Foreskin keratinocyte (primary cell): ENCODE measurements at places on chromosomes 6 and 20. TPM values are rescaled to one million over a fixed set of nuclear protein-coding genes. Genes with fewer than 3 reads are reported as not detected.

SGK2 gene
- total RNA-seq: 0.04 and 0.20 TPM in 2 replicates

FOXQ1 gene
- total RNA-seq: 2.8 and 4.5 TPM in 2 replicates

MYH7B gene
- 0.10 and 0.11 TPM in 2 replicates for total RNA-seq

PPP1R16B gene
- total RNA-seq: not detected in 2 replicates

SOX18 gene
- not detected in 2 replicates for total RNA-seq

ADAM33 gene
- not detected in 2 replicates for total RNA-seq

PLG gene
- total RNA-seq: not detected in 2 replicates

TP53TG5 gene
- total RNA-seq: not detected in 2 replicates

THBS2 gene
- total RNA-seq: 345 and 346 TPM in 2 replicates

MRAP2 gene
- total RNA-seq: 0.35 and 2.9 TPM in 2 replicates

NKX2-4 gene
- not detected in 2 replicates for total RNA-seq

PPP1R3D gene
- 7.6 and 7.8 TPM in 2 replicates for total RNA-seq

CASS4 gene
- not detected in 2 replicates for total RNA-seq

CHRNA4 gene
- total RNA-seq: not detected in 2 replicates

CARMIL1 gene
- total RNA-seq: 24.8 and 25.2 TPM in 2 replicates

ERVFRD-1 gene
- not detected in 2 replicates for total RNA-seq

MCM3 gene
- total RNA-seq: 125 and 134 TPM in 2 replicates

THBD gene
- total RNA-seq: 2.0 and 2.6 TPM in 2 replicates

TREML2 gene
- total RNA-seq: 0.07 and 0.17 TPM in 2 replicates

BANF2 gene
- total RNA-seq: not detected in 2 replicates

MTHFD1L gene
- total RNA-seq: 44.5 and 45.7 TPM in 2 replicates

IGF2R gene
- 65.6 and 66.5 TPM in 2 replicates for total RNA-seq

NKX2-2 gene
- not detected in 2 replicates for total RNA-seq

GGTLC1 gene
- total RNA-seq: not detected in 2 replicates

CST7 gene
- not detected in 2 replicates for total RNA-seq

MAD2L1BP gene
- total RNA-seq: 29.0 and 31.7 TPM in 2 replicates

C20orf141 gene
- total RNA-seq: not detected in 2 replicates

MOG gene
- not detected in 2 replicates for total RNA-seq

NFKBIL1 gene
- total RNA-seq: 14.7 and 16.2 TPM in 2 replicates

CYP39A1 gene
- total RNA-seq: 1.3 and 2.1 TPM in 2 replicates

ENPP5 gene
- total RNA-seq: 0.74 and 1.4 TPM in 2 replicates

DZANK1 gene
- total RNA-seq: 1.8 and 2.0 TPM in 2 replicates

SLC17A1 gene
- not detected in 2 replicates for total RNA-seq

SLC25A27 gene
- total RNA-seq: 2.6 and 3.8 TPM in 2 replicates

GRM1 gene
- not detected in 2 replicates for total RNA-seq

MDFI gene
- total RNA-seq: 150 and 170 TPM in 2 replicates

NDUFAF5 gene
- total RNA-seq: 22.8 and 25.5 TPM in 2 replicates

SYNDIG1 gene
- not detected in 2 replicates for total RNA-seq

OTOR gene
- not detected in 2 replicates for total RNA-seq

XPO5 gene
- 40.0 and 43.0 TPM in 2 replicates for total RNA-seq

TMC2 gene
- not detected in 2 replicates for total RNA-seq

MYCT1 gene
- total RNA-seq: not detected in 2 replicates
